Pancreas (tissue), 10 donors: ENCODE measurements at places on chromosomes 7 and 10. TPM values are rescaled to one million over a fixed set of nuclear protein-coding genes. Genes with fewer than 3 reads are reported as not detected.

The CHAT gene
- not detected for total RNA-seq

The PIP gene
- total RNA-seq = not detected

The LRMDA gene
- total RNA-seq = 21.2 TPM

The TMEM130 gene
- 0.13 TPM for total RNA-seq

The HOXA10 gene
- 0.12 TPM for total RNA-seq

DNA sequence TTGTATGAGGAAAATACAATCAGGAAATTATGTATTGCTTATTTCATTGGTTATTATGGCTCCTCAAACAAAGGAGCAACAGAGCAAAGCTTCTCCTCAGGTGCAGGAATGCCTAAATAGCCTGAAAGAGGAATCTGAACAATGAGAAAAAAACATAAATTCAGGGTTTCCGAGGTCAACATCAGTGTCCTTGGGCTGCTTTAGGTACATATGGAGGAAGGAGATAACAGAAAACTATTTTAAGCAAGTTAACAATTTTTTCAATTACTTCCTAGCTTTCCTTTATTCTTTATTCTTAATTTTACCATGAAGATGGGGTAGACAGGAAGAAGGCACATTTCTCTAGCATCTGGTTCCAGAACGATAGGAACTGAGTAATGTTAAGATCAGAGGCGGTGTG lies 14.0 kb downstream of the SLC16A9 start:
- DNase-seq = no peak

DNA sequence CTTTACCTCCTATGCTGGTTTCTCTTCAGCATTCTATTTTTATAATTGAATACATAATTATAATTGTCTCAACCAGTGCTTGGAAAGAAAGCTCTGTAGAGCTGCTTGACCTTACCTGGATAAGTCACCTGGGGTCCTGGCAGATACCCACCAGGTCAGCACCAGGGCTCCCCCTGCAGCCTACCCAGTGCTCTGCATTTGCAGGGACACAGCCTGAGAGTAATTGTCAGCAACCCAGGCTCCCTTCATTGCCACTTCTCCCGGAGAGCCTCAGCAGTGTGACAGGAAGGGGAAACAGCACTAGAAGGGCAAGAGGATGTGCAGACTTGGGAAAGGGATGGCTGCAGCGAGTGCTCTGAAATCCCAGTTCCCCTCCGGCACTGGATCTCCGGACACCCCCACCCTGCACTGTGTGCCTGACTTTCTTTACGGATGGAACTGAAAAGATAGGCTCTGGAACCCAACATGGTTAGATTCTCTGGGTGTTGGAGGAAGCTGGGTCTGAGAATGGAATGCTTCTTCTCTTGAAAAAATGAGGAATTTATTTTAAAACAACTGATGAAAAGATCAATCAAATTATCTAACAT lies 11.4 kb upstream of the PAX4 start:
- DNase-seq = peak; percentile 76

- DNase-seq = no peak
These were observed 54.1 kb downstream of the RNLS start for GRCh38 chr10:88528806-88529570.

- DNase-seq = no peak
These were observed 318.9 kb downstream of the BMPER start for GRCh38 chr7:34224281-34224680.

DNA sequence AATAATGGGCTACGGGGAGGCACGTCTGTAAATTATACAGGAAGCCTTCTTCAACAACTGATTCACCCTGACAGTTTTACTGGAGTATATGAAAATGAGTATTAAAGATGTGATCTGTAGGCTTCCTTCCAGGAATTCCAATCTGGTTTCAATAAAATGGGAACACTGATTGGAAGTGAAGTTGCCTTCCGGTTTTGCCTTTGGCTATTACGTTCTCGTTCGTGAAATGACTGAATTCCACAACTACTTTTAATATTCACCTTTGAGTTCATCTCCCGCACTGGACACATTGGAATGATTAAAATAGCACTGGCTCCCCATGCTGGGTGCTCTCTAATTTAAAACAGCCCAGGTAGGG lies 350.1 kb upstream of the MKI67 start:
- DNase-seq = no peak

GRCh38 chr7:148296994-148297644 lies 293.4 kb upstream of the C7orf33 start:
- no peak for DNase-seq

DNA sequence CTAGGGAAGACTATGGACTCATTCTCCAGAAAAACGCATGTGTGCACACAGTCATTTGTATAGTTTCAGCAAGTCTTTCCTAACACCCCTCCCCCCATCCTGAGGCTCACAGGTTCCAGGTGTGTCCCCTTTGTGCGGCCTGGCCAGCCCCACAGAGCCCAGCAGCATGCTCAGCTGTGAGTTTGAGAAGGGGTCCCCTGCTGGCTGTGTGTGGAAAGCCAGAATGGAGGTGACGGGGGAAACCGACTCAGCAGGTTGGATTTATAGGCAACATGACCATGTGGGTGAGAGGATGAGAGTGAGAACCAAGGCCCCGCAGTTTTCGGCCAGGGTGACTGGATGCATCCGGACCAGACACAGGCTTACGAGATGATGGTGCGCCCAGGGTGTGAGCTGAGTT lies 9.9 kb downstream of the PTPRE start:
- DNase-seq = no peak

DNA sequence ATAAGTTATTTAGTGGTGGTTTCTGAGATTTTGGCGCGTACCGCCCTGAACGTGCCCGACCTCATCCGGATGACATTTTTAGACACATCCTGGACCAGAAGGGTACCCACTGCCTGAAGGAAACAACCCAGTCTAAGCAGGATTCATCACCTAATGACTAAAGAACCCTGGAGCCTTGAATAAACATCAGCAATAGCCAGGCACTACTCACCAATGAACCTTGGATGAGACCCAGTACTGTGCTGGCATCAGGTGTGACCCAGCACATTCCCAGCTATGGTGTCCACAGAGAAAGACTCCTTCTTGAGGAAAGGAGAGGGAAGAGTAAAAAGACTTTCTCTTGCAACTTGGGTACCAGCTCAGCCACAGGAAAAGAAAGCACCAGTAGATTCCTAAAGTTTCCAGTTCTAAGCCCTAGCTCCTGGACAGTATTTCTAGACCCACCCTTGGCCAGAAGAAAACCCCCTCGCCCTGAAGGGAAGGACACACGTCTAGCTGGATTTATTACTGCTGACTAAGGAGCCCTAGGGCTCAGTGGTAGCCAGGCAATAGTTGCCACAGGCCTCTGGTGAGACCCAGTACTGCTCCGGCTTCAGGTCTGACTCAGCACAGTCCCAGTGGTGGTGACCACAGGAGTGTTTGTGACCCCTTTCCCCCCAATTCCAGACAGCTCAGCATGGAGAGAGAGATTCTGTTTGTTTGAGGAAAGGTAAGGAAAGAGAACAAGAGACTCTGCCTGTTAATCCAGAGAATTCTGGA lies 32.5 kb downstream of the ZNF277 start:
- DNase-seq = no peak

DNA sequence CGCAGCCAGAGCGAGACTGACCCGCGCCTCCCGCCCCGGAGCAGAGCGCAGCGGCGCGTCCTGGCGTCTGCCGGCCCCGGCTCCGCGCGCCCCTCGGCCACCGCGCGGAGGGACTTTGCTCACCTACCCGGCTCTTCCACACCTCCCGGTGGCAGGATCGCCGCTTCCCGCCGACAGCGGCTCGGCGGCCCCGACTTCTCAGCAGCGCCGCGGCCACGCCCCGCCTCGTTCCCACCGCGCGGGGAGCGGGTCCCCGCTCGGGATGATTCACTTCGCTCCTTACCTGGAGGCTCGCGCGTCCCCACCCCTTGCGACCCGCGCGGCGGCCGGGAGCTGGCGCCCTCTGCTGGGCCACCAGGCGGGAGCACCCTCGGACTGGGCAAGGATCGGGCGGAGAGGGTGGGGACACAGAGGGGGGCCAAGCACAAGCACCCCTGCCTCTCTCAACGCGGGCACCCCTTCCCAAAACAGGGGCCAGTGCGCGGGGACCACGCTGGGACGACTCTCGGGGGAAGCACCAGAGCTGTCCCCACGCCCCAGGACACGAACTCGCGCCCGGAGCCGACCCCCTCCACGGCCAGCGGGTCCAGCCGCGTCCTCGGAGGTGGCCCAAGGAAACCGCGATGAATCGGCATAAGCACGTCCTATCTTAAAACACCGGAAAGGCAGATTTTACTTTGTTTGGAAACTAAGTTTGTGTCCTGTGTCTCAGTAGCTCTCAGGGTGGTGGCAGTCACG lies 101.0 kb upstream of the SVIL start:
- peak; percentile 84 for DNase-seq

GRCh38 chr7:116087984-116088383 lies 57.4 kb upstream of the TFEC start:
- DNase-seq = no peak

GRCh38 chr10:75033399-75034130 lies 77.9 kb upstream of the SAMD8 start:
- DNase-seq = no peak

GRCh38 chr7:47217570-47218360 lies 364.1 kb downstream of the TNS3 start:
- DNase-seq = no peak

- DNase-seq = peak; percentile 72
These were observed 1.1 kb downstream of the GRB10 start for GRCh38 chr7:50781381-50782293.

GRCh38 chr7:12630513-12630819 lies 57.0 kb upstream of the ARL4A start:
- no peak for DNase-seq

DNA sequence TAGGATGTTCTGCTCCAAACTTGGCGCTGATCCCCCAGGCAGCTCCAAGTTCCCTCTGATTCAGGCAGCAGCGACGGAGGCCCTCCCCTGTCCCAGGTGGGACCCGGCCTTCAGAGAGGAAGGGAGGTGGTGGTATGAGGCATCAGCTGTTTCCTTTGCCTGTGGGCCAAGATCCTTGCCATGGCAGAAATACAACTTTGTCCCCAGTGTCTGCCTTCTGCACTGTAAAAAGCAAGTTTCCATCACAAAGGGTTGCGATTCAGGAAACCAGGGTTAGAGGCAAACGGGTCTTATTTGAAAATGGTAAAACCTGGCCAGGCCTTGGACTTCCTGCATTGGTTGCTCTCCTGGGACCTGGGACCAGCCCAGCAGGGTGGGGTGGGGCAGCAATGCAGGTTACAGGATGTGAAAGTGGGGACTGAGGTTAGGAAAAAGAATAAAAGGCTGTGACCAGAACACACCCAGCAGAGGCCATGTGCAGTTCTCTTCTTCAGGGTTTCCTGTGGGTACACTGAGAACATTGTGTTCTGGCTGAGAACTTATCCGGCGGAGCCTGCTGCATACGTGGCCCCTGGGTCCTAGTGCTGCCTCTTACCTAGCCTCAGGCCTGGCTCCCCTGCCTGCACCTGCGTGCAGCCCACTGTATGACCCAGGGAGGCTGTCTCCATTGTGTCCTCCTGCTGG lies 25.1 kb upstream of the DDIT4 start:
- peak; percentile 88 for DNase-seq

DNA sequence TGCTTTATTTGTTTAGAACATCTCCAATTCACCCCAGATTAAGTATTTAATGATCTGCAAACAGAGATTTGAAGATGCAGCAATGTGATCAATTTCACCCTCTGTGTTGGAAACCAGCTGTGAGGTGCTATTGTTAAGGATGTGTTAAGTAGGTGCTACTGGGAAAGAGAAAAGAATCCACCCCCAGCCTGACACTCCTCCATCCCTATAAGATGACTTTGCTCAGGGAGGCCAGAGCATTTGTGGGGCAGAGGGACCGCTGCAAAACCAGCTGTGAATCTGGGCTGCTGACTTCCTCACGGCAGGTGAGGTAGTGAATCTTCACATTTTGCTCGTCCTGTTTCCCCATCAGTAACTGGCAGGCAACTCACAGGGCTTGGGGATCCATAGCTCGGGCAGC lies 297.5 kb downstream of the GFRA1 start:
- DNase-seq = no peak

- DNase-seq = no peak
These were observed 9.9 kb upstream of the SRRM3 start for GRCh38 chr7:76191783-76192240.

DNA sequence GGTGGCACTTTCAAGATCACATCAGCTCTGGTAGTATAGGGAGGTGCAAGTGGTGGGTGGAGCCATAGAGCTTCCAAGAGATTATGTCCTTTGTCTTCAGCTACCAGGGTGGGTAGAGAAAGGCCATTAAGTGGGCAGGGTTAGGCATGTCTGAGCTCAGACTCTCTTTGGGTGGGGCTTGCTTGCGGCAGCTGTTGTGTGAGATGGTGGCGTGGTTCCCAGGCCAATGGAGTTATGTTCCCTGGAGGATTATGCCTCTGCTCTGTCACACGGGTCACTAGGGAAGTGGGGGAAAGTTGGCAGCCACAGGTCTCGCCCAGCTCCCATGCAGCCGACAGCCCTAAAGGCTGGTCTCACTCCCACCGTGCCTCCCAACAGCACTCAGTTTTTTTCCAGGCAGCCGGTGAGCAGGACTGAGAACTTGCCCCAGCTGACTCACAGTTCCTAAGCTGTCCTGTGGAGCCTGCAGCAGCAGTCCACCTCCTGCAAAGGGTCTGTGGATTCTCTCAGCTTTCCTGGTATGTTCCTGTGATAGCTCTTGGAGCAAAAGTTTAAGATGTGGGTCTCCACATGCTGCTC lies 459.0 kb downstream of the SH2D4B start:
- no peak for DNase-seq
